ENCODE measurements at places on chromosomes 12 and 14.

- no peak for DNase-seq
Measured at GRCh38 chr14:106547735-106548434, 1021.5 kb downstream of the TMEM121 start.

GRCh38 chr12:132506328-132507160 lies 16.6 kb downstream of the FBRSL1 start:
- peak; percentile 88 for DNase-seq

- no peak for DNase-seq
Measured at GRCh38 chr12:31220633-31221550, 105.1 kb downstream of the SINHCAF start.

DNA sequence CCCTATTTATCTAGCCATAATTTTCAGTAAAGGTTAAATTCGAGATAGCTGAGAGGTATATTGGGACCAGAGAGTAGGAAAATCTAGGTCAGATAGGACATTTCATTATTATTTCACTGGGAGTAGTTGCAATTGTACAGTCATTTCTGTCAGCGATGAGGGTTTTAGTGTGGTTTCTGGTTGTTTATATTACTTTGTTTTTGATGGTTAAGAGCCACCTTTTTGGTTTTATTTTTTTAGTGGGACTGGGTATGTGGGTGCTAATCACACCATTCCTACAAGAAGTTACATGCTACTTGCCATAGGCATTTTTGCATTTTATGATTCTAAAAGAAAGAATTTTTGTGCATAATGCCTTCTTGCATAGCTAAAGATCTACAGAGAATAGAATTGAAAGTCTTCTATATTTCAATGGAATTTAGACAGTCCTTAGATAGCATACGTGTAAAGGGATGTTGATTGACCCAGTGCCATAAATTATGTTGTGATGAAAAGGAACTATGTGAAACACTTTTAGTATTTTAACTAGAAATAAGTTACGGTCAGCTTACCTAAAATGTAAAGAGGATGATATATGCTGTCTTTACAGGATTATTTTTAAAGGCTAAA lies 85.2 kb downstream of the KTN1 start:
- no peak for DNase-seq

DNA sequence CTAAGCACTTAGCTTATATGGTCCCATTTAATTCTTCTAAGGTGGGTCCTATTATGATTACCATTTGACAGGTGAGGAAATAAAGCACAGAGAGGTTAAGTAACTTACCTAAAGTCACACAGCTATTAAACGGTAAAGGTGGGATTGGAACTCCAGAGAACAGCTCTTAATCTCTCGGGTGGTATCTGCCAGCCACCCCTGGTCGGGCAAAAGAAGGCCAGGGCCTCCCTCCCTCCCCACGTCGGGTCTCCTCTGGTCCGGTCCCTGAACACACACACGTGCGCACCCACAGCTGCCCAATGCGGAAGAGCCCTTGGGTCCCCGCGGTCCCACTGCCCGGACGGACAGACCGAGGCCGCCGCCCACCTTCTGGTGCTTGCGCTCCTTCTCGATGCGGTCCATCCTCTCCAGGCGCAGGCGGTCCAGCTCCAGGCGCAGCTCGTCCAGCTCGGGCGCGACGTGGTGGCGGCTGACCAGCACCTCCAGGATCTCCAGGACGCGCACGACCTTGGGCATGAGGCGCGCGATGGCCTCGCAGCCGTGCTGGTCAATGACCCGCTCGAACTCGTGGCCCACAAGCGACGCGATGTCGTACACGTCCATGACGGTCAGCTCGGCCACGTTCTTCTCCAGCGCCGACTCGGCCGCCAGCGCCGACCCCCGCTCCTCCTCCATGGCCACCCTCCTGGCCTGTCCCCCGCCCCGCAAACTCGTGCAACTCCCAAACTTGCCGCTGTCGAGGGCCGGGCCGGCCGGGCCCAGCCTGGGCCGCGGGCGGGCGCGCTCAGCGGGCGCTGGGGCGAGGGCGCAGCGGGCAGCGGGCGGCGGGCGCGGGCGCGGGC lies 490 bp downstream of the RILPL1 start:
- peak; percentile 76 for DNase-seq

- DNase-seq, result no peak
Measured at GRCh38 chr12:113267621-113268020, 46.4 kb downstream of the TPCN1 start.

DNA sequence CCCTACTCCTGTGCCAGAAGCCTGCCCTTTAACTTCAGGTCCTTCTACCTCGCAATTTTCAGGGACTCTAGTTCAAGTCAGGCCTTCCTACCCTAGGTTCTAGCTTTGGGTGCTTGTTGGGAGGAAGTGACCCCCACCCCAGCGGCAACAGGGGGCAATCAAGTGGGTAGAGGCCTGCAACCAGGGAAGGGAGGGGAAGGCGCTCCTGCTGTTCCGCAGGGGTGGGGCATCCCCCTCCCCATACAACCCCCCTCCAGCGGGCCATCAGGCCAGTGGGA lies 204 bp upstream of the PRPH start:
- DNase-seq, result no peak

GRCh38 chr14:87935886-87936285 lies 57.1 kb downstream of the GALC start:
- no peak for DNase-seq

DNA sequence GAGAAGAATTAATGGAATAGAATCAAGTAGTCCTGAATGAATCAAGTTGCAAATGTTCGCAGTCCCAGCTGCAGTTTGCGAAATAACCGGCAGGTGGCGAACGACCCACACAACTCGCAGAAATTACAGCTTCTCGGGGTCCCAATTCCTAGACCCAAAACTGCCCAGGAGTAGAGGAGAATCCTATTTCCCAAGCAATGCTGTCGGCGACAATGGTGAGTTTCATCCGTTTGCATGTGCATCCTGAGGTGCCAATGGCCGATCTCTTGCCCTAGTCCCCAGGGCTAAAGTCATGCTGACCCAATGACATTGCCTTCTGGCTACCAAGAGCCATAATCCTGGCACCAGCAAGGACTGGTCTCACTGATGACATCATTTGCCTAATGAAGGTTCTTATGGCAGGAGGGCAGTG lies 8.5 kb upstream of the ASCL1 start:
- DNase-seq, result peak; percentile 47

DNA sequence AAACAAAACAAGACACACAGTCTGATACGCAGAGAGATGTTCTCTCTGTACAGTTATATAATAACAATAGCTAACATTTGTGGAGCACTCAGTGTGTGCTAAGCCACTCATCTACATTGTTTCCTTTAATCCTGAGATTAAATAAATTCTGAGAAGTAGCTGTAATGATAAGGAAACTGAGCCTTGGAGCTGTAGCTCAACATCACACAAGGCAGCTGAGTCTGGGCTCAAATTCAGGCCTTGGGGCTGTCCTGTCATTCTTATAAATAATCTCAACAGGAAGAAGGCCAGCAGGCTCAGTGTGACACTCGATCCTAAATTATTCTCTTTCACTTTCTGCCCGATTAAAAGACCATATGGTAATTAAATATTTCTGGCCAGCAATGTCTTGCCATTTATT lies 24.5 kb downstream of the CDKN1B start:
- DNase-seq, result no peak

DNA sequence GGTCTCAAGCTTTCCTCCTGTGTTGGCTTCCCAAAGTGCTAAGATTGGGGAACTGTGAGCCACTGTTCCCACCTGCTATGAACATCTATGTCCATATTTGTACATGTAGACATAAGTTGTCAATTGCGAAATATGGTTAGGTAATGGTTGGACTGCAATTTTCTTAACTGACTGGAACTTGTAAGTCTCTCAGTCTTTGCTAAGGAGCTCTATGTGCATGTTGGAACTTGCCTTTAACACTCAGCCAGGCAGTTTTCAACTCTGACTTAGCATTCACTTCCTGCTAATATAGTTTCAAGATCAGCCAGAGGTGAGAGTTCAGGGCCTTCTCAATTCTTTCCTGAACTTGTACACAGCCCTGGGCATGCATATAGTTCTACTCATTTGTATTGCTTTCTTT lies 44.5 kb upstream of the EEA1 start:
- DNase-seq, result no peak

- no peak for DNase-seq
Measured at GRCh38 chr12:21780786-21781185, 6.3 kb upstream of the KCNJ8 start.

DNA sequence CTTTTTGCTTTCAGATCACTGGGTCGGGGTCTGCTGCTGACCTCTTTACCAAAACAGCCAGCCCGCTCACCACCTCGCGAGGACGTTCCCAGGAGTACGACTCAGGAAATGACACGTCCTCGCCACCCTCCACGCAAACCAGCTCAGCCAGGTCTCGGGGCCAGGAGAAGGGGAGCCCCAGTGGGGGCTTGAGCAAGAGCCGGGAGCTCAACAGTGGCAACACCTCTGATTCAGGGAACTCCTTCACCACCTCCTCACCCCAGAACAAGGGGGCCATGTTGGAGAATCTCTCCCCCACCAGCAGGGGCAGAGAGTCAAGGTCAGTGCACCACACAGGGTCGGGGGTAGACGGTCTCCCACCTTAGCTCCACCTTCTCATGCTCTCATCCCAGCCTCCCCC lies 33.4 kb upstream of the HSPB8 start:
- DNase-seq, result no peak

GRCh38 chr14:89771251-89771650 lies 183.3 kb downstream of the EFCAB11 start:
- DNase-seq, result no peak

- DNase-seq, result no peak
Measured at GRCh38 chr14:69268763-69269162, 8.8 kb downstream of the GALNT16 start.

All from right hindlimb (tissue), 1 donor.